ENCODE measurements at places on chromosomes 1 and 21.

DNA sequence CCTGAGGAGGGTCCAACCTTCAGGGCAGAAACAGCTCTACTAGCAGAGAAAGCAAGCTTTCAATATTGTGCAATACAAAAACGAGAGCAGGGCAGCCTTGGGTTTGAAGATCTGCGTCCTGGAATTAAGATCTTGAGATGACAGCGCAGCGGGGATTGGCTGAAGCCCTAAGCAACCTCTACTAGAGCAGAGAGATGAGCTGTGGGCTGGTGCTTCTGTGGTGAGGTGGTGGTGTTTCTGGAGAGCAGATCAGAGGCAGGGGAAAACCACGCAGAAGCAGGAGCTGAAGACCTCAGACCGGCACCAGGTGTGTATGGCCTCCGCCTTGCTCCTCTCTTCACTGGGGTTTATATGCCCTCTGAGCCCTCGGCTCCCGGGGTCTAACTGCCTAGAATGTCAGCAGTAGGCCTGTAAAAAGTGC, 12.5 kb downstream of the TRAF3IP3 start:
- DNase-seq: no peak

- DNase-seq: no peak
Measured at GRCh38 chr1:229408458-229409037, 25.3 kb downstream of the ACTA1 start.

GRCh38 chr1:26434161-26434752, 2.1 kb downstream of the DHDDS start:
- DNase-seq: no peak

- DNase-seq: no peak
Measured at GRCh38 chr1:114062477-114063099, 83.3 kb downstream of the OLFML3 start.

GRCh38 chr1:109113590-109114341, at the start of gene ELAPOR1:
TSS of gene ELAPOR1 (plus strand) at chr1:109114115. CDS start at chr1:109114184, 69 bp downstream.
- no peak for DNase-seq

GRCh38 chr1:211944733-211945500, 90.4 kb downstream of the INTS7 start:
- DNase-seq: no peak

GRCh38 chr1:58353168-58353567, 193.4 kb downstream of the OMA1 start:
- DNase-seq: no peak

DNA sequence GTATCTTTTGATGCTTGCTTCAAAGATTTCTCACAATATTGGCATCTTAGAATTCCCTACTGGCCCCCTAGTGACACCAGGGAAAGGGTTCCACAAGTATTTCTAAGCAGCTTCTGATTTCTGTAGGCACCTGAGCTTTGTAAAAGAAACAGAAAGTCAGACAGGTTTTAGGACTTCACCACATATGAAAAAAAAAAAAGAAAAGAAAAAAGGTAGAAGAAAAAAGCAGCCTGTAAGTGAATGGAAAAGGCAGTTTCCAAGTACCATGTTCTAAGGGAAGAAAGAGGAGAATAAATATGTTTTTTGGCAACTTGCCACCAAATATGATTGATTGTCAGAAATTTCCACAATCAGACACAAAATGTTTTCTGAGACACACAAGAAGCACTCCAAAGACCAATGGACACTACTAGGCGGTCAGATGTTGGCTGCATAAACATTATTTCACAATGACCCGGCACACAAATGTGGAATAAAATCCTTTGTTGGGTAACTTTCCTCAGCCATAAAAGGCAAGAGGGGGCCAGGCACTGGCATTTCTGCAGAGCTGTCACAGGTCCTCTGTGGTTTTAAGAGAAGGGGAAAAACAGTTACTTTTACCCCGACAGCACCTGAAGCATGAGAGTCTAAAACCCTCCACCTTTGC, 12.7 kb upstream of the CPLANE2 start:
- DNase-seq: no peak

GRCh38 chr1:31063631-31064030, 1.9 kb downstream of the PUM1 start:
- no peak for DNase-seq

GRCh38 chr1:29280409-29281131, 44.2 kb downstream of the PTPRU start:
- DNase-seq: no peak
